ENCODE measurements at places on chromosomes 5 and 9.

GRCh38 chr9:878239-878638 lies 36.7 kb downstream of the DMRT1 start:
- DNase-seq, result no peak

GRCh38 chr5:133494232-133494922 lies 118.0 kb downstream of the FSTL4 start:
- DNase-seq, result no peak

DNA sequence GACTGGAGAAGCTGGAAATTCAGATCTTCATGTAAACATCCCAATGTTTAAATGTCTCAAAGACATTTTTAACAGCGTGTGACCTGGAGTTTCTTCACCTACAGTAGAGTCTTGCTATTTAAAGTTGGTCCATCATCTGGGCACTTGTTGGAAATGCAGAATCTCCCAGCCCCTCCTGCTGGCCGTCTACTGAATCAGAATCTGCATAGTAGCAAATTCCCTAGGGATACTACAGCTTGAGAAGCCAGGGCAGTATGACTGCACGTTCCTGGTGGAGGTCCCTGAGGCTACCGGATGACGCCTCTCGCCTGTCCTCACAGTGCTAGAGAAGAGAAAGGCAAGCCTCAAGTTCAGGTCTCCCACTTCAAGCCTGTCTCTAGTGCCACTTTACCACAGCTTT lies 15.7 kb downstream of the SAP30L start:
- DNase-seq, result no peak

GRCh38 chr5:68612972-68613371 lies 397.4 kb downstream of the PIK3R1 start:
- no peak for DNase-seq

DNA sequence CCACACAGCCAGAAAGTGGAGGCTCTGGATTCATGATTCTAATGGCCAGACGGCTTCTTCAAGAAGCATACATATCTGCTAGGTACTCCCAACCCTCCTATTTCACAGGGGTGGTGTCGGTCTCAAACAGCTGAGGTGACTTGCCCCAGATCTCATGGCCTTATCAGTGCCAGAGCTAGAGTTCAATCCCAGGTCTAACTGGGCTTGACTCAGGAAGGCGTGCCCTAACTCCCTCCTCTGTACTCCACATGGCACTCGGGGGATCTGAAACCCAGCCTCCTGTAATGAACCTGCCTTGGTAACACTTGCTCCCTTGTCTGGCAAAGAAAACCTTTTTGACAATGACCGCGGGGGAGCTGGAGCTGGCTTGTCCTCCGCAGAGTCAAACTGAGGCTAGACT lies 2.1 kb downstream of the QRFP start:
- no peak for DNase-seq

DNA sequence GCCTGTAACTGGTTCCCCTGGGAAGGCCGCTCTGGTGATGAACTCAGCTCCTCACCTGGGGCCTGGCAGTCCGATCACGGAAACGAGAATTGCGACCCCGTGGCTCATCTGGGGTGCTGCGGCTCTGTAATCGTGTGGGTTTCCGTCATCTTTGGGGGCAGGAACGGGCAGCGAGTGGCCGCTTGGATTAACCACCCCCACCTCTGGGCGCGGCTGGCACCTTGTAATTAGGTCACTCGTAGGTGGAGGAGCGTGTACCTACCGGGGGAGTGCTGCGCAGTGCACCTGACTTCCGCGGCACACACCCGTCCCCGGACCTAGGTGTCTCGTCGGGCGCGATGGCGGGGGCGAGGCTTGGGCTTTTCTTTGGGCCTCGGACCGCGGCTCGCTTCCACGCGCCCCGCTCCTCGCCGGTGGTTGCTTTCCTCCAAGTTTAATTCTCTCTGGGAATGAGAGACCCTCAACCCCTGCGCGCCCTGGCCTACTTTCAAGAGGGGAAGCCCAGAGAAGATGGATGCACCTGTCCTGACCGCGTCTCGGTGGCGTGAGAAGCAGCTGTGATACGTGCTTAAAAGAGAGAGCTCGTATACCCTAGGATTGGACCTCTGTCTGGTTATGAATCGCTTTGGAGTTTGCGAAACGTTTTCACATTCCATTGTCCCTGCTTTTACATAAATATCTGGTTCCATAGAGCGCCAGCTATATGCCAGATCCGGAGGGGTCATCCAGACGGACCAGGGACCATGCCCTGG lies 744 bp upstream of the PPP2CA start:
- DNase-seq, result no peak

DNA sequence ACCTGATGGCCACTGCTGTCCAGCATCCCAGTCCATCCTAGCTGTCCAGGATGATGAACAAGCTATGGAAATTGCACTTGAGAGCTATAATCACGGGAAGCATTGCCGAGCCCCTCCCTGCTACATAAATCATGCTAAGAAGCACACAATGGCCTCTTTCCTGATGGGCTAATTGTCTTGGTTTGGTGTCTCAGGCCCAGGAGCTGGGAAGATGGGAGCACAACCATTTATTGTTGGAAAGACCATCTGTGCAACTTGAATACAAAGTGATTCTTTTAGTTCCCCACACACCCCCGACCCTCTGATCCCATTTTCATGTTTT lies 80.4 kb downstream of the RGS3 start:
- no peak for DNase-seq

GRCh38 chr5:115335301-115335700 lies 38.8 kb upstream of the CCDC112 start:
- DNase-seq, result no peak

GRCh38 chr9:78091731-78092130 lies 60.1 kb upstream of the GNAQ start:
- DNase-seq, result no peak

GRCh38 chr9:6896562-6896961 lies 138.8 kb downstream of the KDM4C start:
- no peak for DNase-seq

Data from activated T-helper 2 cell treated with anti-CD3 and anti-CD28 coated beads, Interferon-gamma antibody, Interleukin-2, Interleukin-4, amounts not matched to agents 10 μg/mL and 5 μg/mL and 100 μg/mL, durations not matched to agents 14 hours and 24 hours and 36 hours (primary cell).